Activated CD4-positive, alpha-beta T cell treated with anti-CD3 and anti-CD28 coated beads, Interleukin-2, amount 50 U/mL, for 1 hour (primary cell): ENCODE measurements at places on chromosomes 4 and X.

- DNase-seq = no peak
These were observed 104.1 kb upstream of the CASK start for GRCh38 chrX:42027367-42028000.

DNA sequence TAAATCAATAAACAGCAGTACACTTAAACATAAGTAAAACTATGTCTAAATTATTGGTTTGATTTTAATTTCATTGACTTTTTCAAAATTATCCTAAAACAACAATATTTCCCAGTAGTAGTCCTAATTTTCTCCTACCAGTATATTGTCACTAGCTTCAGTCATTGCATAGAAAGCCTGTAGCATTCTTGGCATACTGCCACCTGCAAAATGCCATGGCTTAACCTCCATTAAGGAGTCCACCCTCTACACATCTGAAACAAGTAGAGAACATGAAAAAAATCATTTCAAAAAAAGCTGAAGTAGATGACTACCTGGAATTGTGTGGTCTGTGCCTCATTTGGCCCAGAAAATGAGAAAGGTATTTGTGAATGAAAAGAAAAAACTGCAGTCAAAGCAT is 348.5 kb downstream of the INPP4B start:
- no peak for DNase-seq

DNA sequence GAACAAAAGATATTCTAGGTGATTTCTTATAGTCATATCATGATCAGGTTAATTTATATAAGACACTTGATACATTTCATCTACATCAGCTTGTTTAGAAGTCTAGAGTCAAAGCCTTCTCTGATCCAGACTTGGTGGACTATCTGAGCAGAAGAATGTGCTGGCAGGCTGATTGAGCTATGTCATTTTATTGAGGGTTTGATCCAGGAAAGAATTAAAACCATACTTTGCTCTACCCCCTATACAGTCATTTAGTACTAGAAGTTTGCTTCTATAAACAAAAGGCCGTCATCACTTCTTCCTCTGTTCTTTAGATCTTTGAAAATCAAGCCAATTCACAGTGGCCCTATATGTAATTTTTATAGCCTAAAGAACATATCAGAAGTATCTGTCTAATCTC is 173.1 kb upstream of the PITX2 start:
- DNase-seq = no peak

GRCh38 chr4:73891326-73891725 is 22.1 kb downstream of the CXCL1 start:
- DNase-seq = no peak

DNA sequence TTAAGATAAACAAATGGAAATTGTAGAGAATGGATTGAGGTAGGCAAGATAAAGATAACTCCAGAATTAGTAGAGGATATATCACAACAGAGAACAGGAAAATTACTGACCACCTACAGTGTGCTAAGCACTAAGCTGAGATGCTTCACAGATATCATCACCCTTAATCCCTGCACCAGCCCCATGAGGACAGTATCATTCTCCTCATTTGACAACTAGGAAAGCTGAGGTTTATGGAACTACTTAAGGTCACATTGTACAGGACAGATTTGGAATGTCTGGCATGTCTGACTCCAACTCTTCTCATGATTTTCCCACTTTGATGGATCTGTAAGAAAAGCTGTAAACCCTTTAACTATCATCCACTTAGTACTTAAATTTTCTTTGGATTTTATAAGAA is 95.5 kb downstream of the CASK start:
- no peak for DNase-seq
